ENCODE measurements at places on chromosomes 3 and 15. TPM values are rescaled to one million over a fixed set of nuclear protein-coding genes. Genes with fewer than 3 reads are reported as not detected.

Gene PYGO1
- total RNA-seq = 2.6 TPM

Gene NANOGP8
- 0.25 TPM for total RNA-seq

Gene PPIB
- 882 TPM for total RNA-seq

Gene TP63
- total RNA-seq = not detected

Gene KNG1
- 3.5 TPM for total RNA-seq

Gene ZKSCAN7
- total RNA-seq = 3.8 TPM

Gene PCBP4
- 32.5 TPM for total RNA-seq

- H3K27ac ChIP-seq = no peak overlapping the region
- no peak overlapping the region for H3K4me3 ChIP-seq
- H3K36me3 ChIP-seq = no peaks in the 10 kb centered on the region
Observed at GRCh38 chr3:94248042-94248441, 185.2 kb downstream of the NSUN3 start.

DNA sequence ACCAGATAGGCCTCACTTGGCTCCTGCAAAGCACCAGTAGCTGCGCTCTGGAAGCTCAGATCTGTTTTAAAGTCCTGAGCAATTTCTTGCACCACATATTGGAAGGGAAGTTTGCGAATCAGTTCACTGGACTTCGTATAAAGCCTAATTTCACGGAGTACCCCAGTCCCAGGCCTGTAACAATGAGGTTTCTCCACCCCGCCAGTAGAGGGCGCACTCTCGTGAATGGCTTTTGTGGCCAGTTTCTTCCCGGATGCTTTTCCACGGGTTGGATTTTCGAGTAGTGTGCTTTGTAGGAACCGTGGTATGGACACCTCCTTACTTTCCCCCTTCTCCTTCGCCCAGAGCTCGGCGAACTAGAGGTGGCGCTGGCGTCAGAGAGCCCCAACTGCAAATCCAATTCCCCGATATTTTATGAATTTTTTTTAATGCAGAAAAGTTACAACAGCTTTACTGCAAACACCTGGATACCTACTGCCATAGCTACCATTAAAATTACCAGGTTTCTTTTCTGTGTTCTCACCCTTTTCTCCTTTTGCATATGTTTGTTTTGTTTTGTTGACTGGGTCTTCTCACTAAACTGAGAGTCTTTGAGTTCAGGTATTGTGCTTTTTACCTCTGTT lies 13.3 kb downstream of the RARB start:
- H3K4me1 ChIP-seq = no peaks in the 10 kb centered on the region
- no peak overlapping the region for H3K4me3 ChIP-seq

DNA sequence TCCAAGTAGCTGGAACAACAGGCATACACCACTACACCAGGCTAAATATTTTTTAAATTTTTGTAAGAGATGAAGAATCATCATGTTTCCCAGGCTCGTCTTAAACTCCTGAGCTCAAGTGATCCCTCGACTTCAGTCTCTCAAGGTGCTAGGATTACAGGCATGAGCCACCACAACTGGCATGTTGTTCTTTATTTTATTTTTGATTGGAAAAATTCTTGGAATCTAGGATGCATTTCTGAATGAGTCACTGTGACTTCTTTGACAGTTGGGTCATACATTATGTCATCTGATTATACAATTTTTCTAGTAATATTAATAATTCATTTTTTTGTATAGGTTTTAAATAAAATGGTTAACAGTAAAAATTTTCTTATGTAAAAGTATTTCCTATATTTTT lies 870.2 kb downstream of the SI start:
- no peak overlapping the region for H3K4me3 ChIP-seq
- H3K4me1 ChIP-seq = no peaks in the 10 kb centered on the region
- DNase-seq = no peak
- H3K27ac ChIP-seq = no peak overlapping the region
- H3K36me3 ChIP-seq = no peaks in the 10 kb centered on the region

GRCh38 chr3:174315225-174315624 lies 543.9 kb upstream of the NAALADL2 start:
- DNase-seq = no peak
- H3K4me3 ChIP-seq = no peak overlapping the region
- no peaks in the 10 kb centered on the region for H3K4me1 ChIP-seq
- no peaks in the 10 kb centered on the region for H3K27me3 ChIP-seq
- H3K27ac ChIP-seq = no peak overlapping the region
- H3K36me3 ChIP-seq = no peaks in the 10 kb centered on the region

GRCh38 chr15:64583519-64583918 lies 123.1 kb downstream of the ZNF609 start:
- H3K27me3 ChIP-seq = no peaks in the 10 kb centered on the region
- no peak overlapping the region for H3K4me3 ChIP-seq
- H3K27ac ChIP-seq = peak overlapping the region; percentile 46

GRCh38 chr3:127706312-127706711 lies 33.6 kb downstream of the ABTB1 start:
- no peaks in the 10 kb centered on the region for H3K4me1 ChIP-seq
- no peak overlapping the region for H3K4me3 ChIP-seq
- peaks cover 4% of the 10 kb centered on the region for H3K27me3 ChIP-seq

GRCh38 chr15:89820666-89821611 lies 6.3 kb upstream of the ANPEP start:
- H3K27ac ChIP-seq = no peak overlapping the region
- no peak overlapping the region for H3K4me3 ChIP-seq
- H3K4me1 ChIP-seq = peaks cover 55% of the 10 kb centered on the region
- no peaks in the 10 kb centered on the region for H3K27me3 ChIP-seq
- DNase-seq = no peak

GRCh38 chr3:126888186-126888760 lies 94.6 kb upstream of the PLXNA1 start:
- H3K4me1 ChIP-seq = peaks cover 8% of the 10 kb centered on the region
- H3K36me3 ChIP-seq = no peaks in the 10 kb centered on the region
- H3K27ac ChIP-seq = no peak overlapping the region
- no peaks in the 10 kb centered on the region for H3K27me3 ChIP-seq
- H3K4me3 ChIP-seq = no peak overlapping the region

- H3K36me3 ChIP-seq = no peaks in the 10 kb centered on the region
- H3K4me1 ChIP-seq = peaks cover 55% of the 10 kb centered on the region
- H3K4me3 ChIP-seq = peak overlapping the region; percentile 65
- peak overlapping the region; percentile 70 for H3K27ac ChIP-seq
- DNase-seq = peak; percentile 77
Observed at GRCh38 chr3:42159706-42160472, 68.7 kb downstream of the TRAK1 start.

DNA sequence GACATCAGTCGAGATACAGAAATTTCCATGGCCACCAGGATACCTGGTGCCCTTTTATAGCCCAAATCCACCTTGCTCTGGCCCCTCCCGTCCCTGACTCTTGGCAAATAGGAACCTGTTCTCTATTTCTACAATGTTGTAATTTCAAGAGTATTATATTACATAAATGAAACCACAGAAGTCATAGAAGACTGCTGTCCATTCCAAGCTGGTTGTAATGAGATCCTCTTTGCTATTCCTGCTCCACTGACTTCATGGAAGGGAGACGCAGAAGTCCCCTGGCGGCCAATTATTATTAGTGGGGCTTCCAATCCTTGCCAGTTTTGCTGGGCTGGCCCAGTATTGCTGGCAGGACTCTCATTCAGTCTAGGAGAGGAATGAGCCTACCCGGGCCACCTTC lies 26.6 kb downstream of the DCP1A start:
- no peak overlapping the region for H3K27ac ChIP-seq
- H3K36me3 ChIP-seq = peaks cover 47% of the 10 kb centered on the region
- no peak overlapping the region for H3K4me3 ChIP-seq
- no peaks in the 10 kb centered on the region for H3K27me3 ChIP-seq
- DNase-seq = no peak

DNA sequence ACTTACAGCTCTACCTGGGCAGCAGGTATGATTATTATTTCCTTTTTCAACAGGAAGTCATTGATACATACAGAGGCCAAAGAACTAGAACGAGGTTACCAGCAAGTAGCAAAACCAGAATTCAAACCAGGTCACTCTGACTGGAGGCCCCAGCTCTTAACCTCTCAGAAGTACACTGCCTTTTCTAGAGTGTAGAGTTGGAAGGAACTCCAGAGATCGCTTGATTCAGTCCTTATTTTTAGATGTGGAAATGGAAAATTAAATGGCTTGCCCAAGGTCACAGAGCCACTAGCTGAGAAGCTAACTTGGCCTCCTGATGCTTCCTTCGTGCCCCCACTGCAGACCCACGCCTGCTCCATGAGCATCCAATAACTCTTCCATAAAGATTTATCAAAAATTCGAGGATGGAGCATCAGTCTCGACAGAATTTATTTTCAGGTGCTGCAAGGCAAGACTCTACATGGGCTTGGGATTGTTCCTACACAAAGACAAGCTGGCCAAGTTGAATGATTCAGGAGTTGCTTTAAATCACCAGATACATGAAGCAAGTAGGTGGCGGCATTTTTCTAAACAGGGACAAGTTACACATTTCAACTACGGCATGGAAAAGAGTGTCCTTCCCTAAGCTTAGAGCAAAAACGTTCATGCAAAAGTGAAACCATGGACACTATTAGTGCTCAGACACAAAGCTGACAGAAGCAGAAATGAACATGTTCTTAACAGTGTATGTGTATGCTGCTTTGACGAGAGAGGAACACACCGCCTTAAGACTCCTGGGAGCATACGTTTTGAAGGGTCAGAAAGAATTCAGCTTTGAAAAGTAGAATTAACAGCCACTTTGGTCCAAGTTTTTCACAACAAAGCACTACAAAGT lies 235.7 kb downstream of the THRB start:
- no peaks in the 10 kb centered on the region for H3K27me3 ChIP-seq
- H3K27ac ChIP-seq = no peak overlapping the region
- no peak for DNase-seq
- H3K4me1 ChIP-seq = no peaks in the 10 kb centered on the region
- H3K36me3 ChIP-seq = no peaks in the 10 kb centered on the region

- H3K36me3 ChIP-seq = no peaks in the 10 kb centered on the region
- no peak overlapping the region for H3K27ac ChIP-seq
- no peak overlapping the region for H3K4me3 ChIP-seq
- no peak for DNase-seq
- no peaks in the 10 kb centered on the region for H3K4me1 ChIP-seq
- H3K27me3 ChIP-seq = no peaks in the 10 kb centered on the region
Observed at GRCh38 chr3:7700539-7700938, 801.1 kb upstream of the LMCD1 start.

DNA sequence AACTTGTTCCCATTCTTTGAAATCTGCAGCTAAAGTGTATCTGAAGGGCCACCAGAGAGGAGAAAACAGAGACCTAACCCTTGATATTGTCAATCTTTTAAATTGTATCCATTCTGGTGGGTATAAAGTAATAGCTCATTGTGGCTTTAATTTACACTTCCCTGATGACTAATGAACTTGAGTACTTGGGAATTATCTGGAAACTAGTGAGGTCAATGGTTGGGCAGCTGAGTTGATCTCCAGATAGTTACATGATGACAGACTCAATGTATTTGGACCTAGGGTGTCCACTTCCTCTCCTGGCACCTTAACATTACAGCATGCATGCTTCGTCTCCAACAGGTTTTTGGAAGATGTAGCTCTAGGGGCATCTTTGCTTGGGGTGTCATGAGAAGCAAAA lies 195.2 kb downstream of the PDCD6IP start:
- no peaks in the 10 kb centered on the region for H3K36me3 ChIP-seq
- H3K4me3 ChIP-seq = no peak overlapping the region
- H3K4me1 ChIP-seq = peaks cover 9% of the 10 kb centered on the region

- no peaks in the 10 kb centered on the region for H3K4me1 ChIP-seq
- DNase-seq = no peak
- no peaks in the 10 kb centered on the region for H3K36me3 ChIP-seq
- no peak overlapping the region for H3K4me3 ChIP-seq
- no peaks in the 10 kb centered on the region for H3K27me3 ChIP-seq
Observed at GRCh38 chr15:27608248-27608647, 490.9 kb downstream of the OCA2 start.

DNA sequence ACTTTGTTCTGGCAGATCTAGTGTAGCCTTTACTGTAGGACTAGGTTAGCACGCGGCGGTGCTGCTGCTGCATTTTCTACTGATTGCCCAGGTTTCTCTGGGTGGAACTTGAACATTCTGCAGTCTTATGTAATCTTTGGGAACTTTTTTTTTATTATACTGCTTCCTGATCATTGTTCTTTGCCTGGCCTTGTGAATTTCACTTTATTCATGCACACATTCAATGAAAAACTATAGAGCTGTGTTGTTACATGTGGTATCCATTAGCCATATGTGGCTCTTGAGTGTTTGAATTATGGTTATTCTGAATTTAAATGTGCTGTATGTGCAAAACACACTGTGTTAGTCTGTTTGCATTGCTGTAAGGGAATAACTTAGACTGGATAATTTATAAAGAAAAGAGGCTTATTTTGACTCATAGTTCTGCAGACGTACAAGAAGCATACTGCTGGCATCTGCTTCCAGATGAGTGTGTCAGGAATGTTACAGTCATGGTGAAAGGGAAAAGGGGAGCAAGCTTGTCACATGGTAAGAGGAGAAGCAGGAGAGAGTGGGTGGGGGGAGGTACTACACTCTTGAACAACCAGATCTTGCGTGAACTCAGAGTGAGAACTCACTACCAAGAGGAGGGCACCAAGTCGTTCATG lies 26.5 kb downstream of the MEF2A start:
- H3K27me3 ChIP-seq = no peaks in the 10 kb centered on the region
- H3K27ac ChIP-seq = no peak overlapping the region
- no peak for DNase-seq
- H3K36me3 ChIP-seq = no peaks in the 10 kb centered on the region
- peaks cover 19% of the 10 kb centered on the region for H3K4me1 ChIP-seq
- H3K4me3 ChIP-seq = no peak overlapping the region

GRCh38 chr3:189512039-189512438 lies 119.2 kb upstream of the TP63 start:
- H3K27ac ChIP-seq = no peak overlapping the region
- H3K36me3 ChIP-seq = no peaks in the 10 kb centered on the region
- DNase-seq = no peak
- no peaks in the 10 kb centered on the region for H3K4me1 ChIP-seq
- H3K27me3 ChIP-seq = no peaks in the 10 kb centered on the region

DNA sequence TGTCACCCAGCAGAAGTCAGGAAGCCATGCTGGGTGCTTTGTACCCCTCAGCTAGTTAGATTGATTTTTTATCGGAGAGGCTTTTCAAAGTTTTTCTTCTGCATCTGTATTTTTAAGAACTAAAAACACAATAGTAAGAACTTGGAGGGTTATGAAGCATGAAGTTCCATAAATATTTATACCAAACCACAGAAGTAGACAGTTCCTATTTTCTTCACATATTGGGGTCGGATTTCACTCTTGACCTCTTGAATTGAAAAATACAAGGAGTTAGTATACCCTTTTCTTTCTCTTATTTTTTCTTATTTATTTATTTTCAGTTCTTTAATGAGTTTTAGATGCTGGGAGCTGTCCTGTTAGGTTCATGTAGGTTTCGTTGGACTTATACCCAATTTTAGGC lies 35.1 kb downstream of the SLC25A26 start:
- H3K27ac ChIP-seq = no peak overlapping the region
- DNase-seq = no peak
- H3K27me3 ChIP-seq = no peaks in the 10 kb centered on the region
- no peak overlapping the region for H3K4me3 ChIP-seq

- H3K4me1 ChIP-seq = peaks cover 33% of the 10 kb centered on the region
- H3K27me3 ChIP-seq = no peaks in the 10 kb centered on the region
- peak; percentile 93 for DNase-seq
- peaks cover 7% of the 10 kb centered on the region for H3K36me3 ChIP-seq
- peak overlapping the region; percentile 45 for H3K4me3 ChIP-seq
Observed at GRCh38 chr15:85707519-85708338, 87.0 kb downstream of the KLHL25 start.

GRCh38 chr3:175274474-175275218 lies 415.5 kb downstream of the NAALADL2 start:
- H3K36me3 ChIP-seq = no peaks in the 10 kb centered on the region

GRCh38 chr15:85609492-85609891 lies 185.2 kb downstream of the KLHL25 start:
- peaks cover 18% of the 10 kb centered on the region for H3K4me1 ChIP-seq
- H3K27me3 ChIP-seq = no peaks in the 10 kb centered on the region
- no peak overlapping the region for H3K4me3 ChIP-seq
- no peak for DNase-seq

GRCh38 chr3:156628836-156629618 lies 45.4 kb upstream of the TIPARP start:
- H3K36me3 ChIP-seq = no peaks in the 10 kb centered on the region
- no peaks in the 10 kb centered on the region for H3K27me3 ChIP-seq
- peaks cover 23% of the 10 kb centered on the region for H3K4me1 ChIP-seq
- no peak overlapping the region for H3K27ac ChIP-seq
- DNase-seq = no peak
